Naive thymus-derived CD4-positive, alpha-beta T cell (primary cell): ENCODE measurements at places on chromosomes 6 and 20.

- H3K27me3 ChIP-seq: no peaks in the 10 kb centered on the region
- peaks cover 32% of the 10 kb centered on the region for H3K36me3 ChIP-seq
- peak; percentile 37 for DNase-seq
- peaks cover 32% of the 10 kb centered on the region for H3K4me1 ChIP-seq
Observed at GRCh38 chr6:37171201-37171969, 1.4 kb downstream of the PIM1 start.

GRCh38 chr20:10005885-10006284 is 28.9 kb upstream of the ANKEF1 start:
- H3K27ac ChIP-seq: no peak overlapping the region
- no peaks in the 10 kb centered on the region for H3K4me1 ChIP-seq
- DNase-seq: no peak
- H3K27me3 ChIP-seq: no peaks in the 10 kb centered on the region

DNA sequence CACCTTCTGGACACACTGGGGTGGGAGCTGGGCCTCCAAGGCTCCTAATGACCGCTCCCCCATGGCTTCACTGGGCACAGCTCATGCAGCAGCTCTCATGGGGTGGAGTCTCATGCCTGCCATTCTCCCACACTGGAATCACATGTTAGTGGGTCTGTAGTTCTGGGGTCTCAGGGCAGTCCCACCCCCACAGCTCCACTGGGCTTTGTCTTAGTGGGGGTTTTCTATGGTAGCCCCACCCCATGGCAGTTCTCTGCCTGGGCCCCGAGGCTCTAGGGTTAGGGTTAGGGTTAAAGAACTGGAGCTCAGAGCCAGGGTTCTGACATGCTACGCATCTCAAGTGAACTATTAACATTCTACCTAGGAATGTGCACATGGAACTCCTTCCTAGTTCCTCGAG is 139.0 kb downstream of the PCSK2 start:
- no peaks in the 10 kb centered on the region for H3K27me3 ChIP-seq
- no peaks in the 10 kb centered on the region for H3K4me1 ChIP-seq
- DNase-seq: no peak
- H3K4me3 ChIP-seq: no peak overlapping the region
- H3K36me3 ChIP-seq: no peaks in the 10 kb centered on the region

DNA sequence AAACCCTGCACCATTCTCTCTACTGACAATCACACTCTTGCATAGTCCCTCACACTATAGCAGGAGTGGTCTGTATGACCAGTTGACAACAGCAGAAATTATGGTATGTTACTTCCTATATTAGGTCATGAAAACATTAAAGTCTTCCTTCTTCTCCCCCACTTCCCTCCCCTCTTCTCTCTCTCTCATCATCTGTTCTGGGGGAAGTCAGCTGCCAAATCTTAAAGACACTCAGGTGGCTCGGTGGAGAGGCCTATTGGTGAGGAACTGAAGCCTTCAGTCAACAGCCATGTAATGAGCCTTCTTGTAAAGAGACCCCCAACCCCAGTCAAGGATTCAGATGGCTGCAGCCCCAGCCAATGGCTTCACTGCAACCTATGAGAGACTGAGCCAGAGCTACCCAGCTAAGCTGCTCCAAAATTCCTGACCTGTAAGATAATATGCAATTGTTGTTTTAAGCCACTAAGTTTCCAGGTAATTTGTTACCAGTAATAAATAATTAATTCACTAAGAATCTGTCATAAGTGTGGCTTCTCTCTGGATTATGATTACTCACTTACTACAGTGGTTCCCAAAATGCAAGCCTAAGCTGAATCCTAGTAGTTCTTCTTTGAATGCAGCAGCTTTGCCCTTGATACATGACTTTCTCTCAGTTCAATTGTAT is 11.2 kb upstream of the TSBP1 start:
- H3K27me3 ChIP-seq: no peaks in the 10 kb centered on the region
- no peak overlapping the region for H3K4me3 ChIP-seq
- no peaks in the 10 kb centered on the region for H3K4me1 ChIP-seq
- H3K36me3 ChIP-seq: no peaks in the 10 kb centered on the region
- H3K27ac ChIP-seq: no peak overlapping the region

GRCh38 chr20:59006864-59007664 is at the start of gene CTSZ:
TSS of gene CTSZ (minus strand) at chr20:59007254. CDS start at chr20:59007128, 126 bp downstream.
- no peaks in the 10 kb centered on the region for H3K36me3 ChIP-seq
- H3K4me3 ChIP-seq: peak within 1 kb of the TSS; percentile 55
- DNase-seq: peak; percentile 22
- H3K4me1 ChIP-seq: peaks cover 23% of the 10 kb centered on the region
- H3K27ac ChIP-seq: peak within 1 kb of the TSS; percentile 62

GRCh38 chr6:139154881-139155547 is 20.1 kb downstream of the HECA start:
- peaks cover 57% of the 10 kb centered on the region for H3K4me1 ChIP-seq
- no peaks in the 10 kb centered on the region for H3K27me3 ChIP-seq
- no peak for DNase-seq
- H3K36me3 ChIP-seq: no peaks in the 10 kb centered on the region

GRCh38 chr6:49607391-49607982 is 29.2 kb downstream of the RHAG start:
- no peak overlapping the region for H3K4me3 ChIP-seq
- H3K4me1 ChIP-seq: no peaks in the 10 kb centered on the region
- H3K36me3 ChIP-seq: no peaks in the 10 kb centered on the region
- no peaks in the 10 kb centered on the region for H3K27me3 ChIP-seq
- DNase-seq: no peak

DNA sequence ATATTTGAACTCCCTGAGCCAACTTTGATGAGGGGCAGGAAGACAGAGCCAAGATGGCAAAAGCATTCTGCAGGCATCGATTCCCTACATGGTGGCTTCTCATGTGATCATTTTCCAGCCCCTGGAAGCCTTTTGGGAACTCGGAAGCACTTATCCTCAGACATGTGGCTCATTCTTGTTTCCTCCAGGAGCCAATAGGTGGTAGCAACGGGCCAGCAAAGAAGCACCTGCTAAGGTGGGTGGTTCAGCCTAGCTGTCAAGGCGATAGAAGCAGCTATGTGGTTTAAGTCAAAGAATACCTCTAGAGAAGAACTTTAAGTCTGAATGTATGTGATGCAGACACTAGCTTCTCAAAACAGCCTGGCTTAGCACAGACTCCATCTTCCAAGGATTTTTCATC is 64.9 kb upstream of the PAX1 start:
- no peak overlapping the region for H3K4me3 ChIP-seq
- no peak overlapping the region for H3K27ac ChIP-seq
- no peaks in the 10 kb centered on the region for H3K4me1 ChIP-seq
- no peaks in the 10 kb centered on the region for H3K36me3 ChIP-seq
- DNase-seq: no peak

- DNase-seq: no peak
- no peak overlapping the region for H3K27ac ChIP-seq
- H3K4me3 ChIP-seq: no peak overlapping the region
- H3K36me3 ChIP-seq: no peaks in the 10 kb centered on the region
Observed at GRCh38 chr6:14957355-14958059, 288.4 kb upstream of the JARID2 start.

GRCh38 chr6:157276134-157276532 is 47.2 kb downstream of the TMEM242 start:
- no peak for DNase-seq
- H3K36me3 ChIP-seq: no peaks in the 10 kb centered on the region
- no peaks in the 10 kb centered on the region for H3K27me3 ChIP-seq
- no peak overlapping the region for H3K4me3 ChIP-seq

DNA sequence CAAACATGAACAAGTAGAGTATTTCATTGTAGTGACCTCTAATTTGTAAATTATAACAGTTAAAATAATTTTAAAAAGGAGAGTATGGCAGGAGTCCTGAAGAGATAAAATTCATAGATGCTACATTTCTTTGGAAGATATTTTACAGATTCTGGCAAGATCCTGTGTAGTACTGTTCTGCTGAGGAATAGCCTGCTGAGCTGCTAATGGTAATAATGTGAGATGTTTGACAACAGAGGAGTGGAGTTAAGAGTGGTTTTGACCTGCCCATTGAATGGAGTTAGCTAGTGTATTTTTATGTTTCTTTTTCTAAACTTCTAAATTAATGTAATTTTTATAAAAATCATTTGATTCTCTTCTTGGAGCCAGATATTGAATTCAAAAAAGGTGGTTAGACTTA is 11.8 kb downstream of the CLVS2 start:
- H3K27me3 ChIP-seq: no peaks in the 10 kb centered on the region
- H3K36me3 ChIP-seq: no peaks in the 10 kb centered on the region
- no peak overlapping the region for H3K27ac ChIP-seq
- no peak for DNase-seq
- H3K4me3 ChIP-seq: no peak overlapping the region

- H3K4me3 ChIP-seq: peak overlapping the region; percentile 8
- H3K4me1 ChIP-seq: peaks cover 33% of the 10 kb centered on the region
- H3K27me3 ChIP-seq: no peaks in the 10 kb centered on the region
Observed at GRCh38 chr20:51480507-51481270, 61.8 kb downstream of the NFATC2 start.

DNA sequence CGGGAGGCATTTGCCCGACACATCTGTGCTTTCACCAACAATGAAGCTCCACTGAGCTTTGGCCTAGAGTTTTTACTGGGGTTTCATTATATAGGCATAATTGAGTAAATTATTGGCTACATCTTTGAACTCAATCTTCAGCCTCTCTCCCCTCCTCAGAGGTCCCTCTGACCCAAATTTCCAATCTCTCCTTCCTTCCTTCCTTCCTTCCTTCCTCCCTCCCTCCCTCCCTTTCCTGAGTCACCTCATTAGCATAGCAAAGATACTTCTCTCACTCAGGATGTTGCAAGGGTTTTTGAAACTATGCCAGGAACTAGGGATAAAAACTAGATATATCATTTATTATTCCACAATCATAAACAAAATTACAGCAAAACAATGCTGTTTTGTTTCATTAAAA is 238.2 kb upstream of the PRND start:
- no peaks in the 10 kb centered on the region for H3K4me1 ChIP-seq
- H3K27ac ChIP-seq: no peak overlapping the region
- DNase-seq: no peak
- H3K27me3 ChIP-seq: no peaks in the 10 kb centered on the region
- H3K4me3 ChIP-seq: no peak overlapping the region
- H3K36me3 ChIP-seq: no peaks in the 10 kb centered on the region

DNA sequence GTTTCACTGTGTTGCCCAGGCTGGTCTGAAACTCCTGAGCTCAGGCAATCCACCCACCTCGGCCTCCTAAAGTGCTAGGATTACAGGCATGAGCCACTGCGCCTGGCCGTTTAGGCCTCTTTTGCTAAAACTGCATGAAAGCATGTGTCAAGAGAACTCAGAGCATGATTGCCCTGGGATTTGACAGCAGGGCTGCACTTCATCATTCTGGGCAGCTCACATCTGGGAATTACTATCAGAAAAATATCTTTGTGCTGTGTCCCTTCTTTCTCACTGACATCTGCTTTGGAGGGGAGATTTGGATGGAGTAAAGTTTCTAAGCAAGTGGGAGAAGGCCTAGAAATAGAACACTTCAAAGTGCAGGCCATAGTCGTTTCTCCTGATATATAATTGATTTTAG is 59.6 kb upstream of the EIF2S2 start:
- no peaks in the 10 kb centered on the region for H3K4me1 ChIP-seq
- no peak overlapping the region for H3K4me3 ChIP-seq
- DNase-seq: no peak
- H3K27me3 ChIP-seq: no peaks in the 10 kb centered on the region
- H3K36me3 ChIP-seq: no peaks in the 10 kb centered on the region
- no peak overlapping the region for H3K27ac ChIP-seq

GRCh38 chr20:48459722-48460395 is 367.9 kb downstream of the PREX1 start:
- no peak for DNase-seq
- no peaks in the 10 kb centered on the region for H3K4me1 ChIP-seq
- no peaks in the 10 kb centered on the region for H3K36me3 ChIP-seq
- H3K4me3 ChIP-seq: no peak overlapping the region

- peaks cover 19% of the 10 kb centered on the region for H3K4me1 ChIP-seq
- no peaks in the 10 kb centered on the region for H3K36me3 ChIP-seq
- H3K4me3 ChIP-seq: no peak overlapping the region
- peak; percentile 53 for DNase-seq
Observed at GRCh38 chr6:2790588-2791449, 25.6 kb downstream of the WRNIP1 start.

DNA sequence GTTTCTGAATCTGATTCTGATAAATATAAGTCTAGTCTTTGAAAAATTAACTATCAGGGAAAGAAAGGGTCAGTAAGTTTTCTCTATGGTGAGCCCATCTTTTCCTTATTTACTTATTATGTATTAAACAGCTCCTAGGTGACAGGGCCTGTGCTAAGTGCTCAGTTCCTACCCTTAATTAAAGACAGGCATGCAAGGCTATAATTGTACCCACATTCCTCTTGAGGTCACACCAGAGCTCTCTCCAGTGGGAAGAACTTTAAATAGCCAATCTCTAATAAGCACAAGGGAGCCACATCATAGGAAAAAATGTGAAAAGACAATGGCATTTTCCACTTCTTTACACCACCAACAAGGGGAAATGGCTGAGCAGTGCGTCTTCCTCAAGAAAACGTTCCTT is 421.8 kb upstream of the SLC35B3 start:
- H3K4me3 ChIP-seq: no peak overlapping the region
- no peak overlapping the region for H3K27ac ChIP-seq
- H3K4me1 ChIP-seq: no peaks in the 10 kb centered on the region
- H3K36me3 ChIP-seq: no peaks in the 10 kb centered on the region
- H3K27me3 ChIP-seq: no peaks in the 10 kb centered on the region

DNA sequence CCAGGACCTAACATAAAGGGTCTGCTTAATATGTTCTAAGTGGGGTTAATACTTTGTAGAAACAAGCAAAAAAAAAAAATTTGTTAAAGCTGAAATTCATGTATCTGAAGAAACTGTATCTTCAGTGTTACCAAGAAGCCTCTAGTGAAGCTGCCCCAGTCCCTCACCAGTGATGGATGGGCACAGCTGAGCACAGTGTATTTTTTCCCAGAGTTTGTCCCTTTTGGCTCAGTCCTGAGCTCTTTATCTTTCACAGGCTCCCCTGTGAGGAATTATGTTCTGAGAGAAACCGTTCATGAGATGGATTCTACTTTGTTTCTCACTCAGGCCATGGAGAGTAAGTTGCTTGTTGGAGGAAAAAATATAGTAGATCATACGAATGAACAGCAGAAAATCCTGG is 38.4 kb downstream of the KIF3B start:
- DNase-seq: no peak
- no peaks in the 10 kb centered on the region for H3K4me1 ChIP-seq
- no peaks in the 10 kb centered on the region for H3K36me3 ChIP-seq
- H3K27ac ChIP-seq: no peak overlapping the region
- H3K4me3 ChIP-seq: no peak overlapping the region

- H3K4me1 ChIP-seq: peaks cover 34% of the 10 kb centered on the region
- H3K27me3 ChIP-seq: no peaks in the 10 kb centered on the region
- H3K36me3 ChIP-seq: no peaks in the 10 kb centered on the region
- DNase-seq: no peak
Observed at GRCh38 chr6:149209871-149210775, 107.4 kb upstream of the TAB2 start.

- H3K36me3 ChIP-seq: no peaks in the 10 kb centered on the region
- no peak overlapping the region for H3K27ac ChIP-seq
- H3K27me3 ChIP-seq: no peaks in the 10 kb centered on the region
Observed at GRCh38 chr6:150930841-150931240, 65.3 kb downstream of the MTHFD1L start.
